ENCODE measurements at places on chromosomes 4 and X. TPM values are rescaled to one million over a fixed set of nuclear protein-coding genes. Genes with fewer than 3 reads are reported as not detected.

Gene PITX2
- total RNA-seq, result 0.63 TPM

Gene RBM46
- not detected for total RNA-seq

Gene CHST7
- total RNA-seq, result 40.9 TPM

Gene KCNIP4
- total RNA-seq, result not detected

Gene BEX3
- total RNA-seq, result 252 TPM

Gene TCEAL5
- total RNA-seq, result not detected

Gene DCAF8L2
- not detected for total RNA-seq

Gene AMTN
- 0.15 TPM for total RNA-seq

Gene SPANXB1
- total RNA-seq, result 2.2 TPM

Gene NAP1L2
- 0.94 TPM for total RNA-seq

Gene PNCK
- total RNA-seq, result 0.21 TPM

Gene STOX2
- 2.3 TPM for total RNA-seq

Gene STK26
- total RNA-seq, result 9.7 TPM

Gene HAND2
- 0.41 TPM for total RNA-seq

Gene BEX1
- not detected for total RNA-seq

Gene ADH1A
- total RNA-seq, result not detected

Gene MEPE
- not detected for total RNA-seq

Gene DOCK11
- 7.0 TPM for total RNA-seq

Gene ADH6
- 0.13 TPM for total RNA-seq

Gene C4orf51
- total RNA-seq, result not detected

Gene ARHGAP36
- total RNA-seq, result not detected

Gene ABRAXAS1
- 4.9 TPM for total RNA-seq

Gene KIT
- total RNA-seq, result not detected

Gene PFKFB1
- total RNA-seq, result 0.10 TPM

Gene LEF1
- total RNA-seq, result 0.11 TPM

Gene TAPT1
- 11.5 TPM for total RNA-seq

Gene CYP2U1
- 1.6 TPM for total RNA-seq

Gene EVC
- 8.0 TPM for total RNA-seq

Gene FAM47A
- not detected for total RNA-seq

Gene AMBN
- not detected for total RNA-seq

Gene GLRA3
- not detected for total RNA-seq

Gene RADX
- total RNA-seq, result 0.06 TPM

Gene MAGEA2
- total RNA-seq, result 0.13 TPM

Gene UBE2A
- 141 TPM for total RNA-seq

Gene FABP2
- total RNA-seq, result not detected
